ENCODE measurements at places on chromosomes 12 and 14.

- no peak for DNase-seq
Observed at GRCh38 chr12:109469517-109469916, 7.6 kb downstream of the KCTD10 start.

DNA sequence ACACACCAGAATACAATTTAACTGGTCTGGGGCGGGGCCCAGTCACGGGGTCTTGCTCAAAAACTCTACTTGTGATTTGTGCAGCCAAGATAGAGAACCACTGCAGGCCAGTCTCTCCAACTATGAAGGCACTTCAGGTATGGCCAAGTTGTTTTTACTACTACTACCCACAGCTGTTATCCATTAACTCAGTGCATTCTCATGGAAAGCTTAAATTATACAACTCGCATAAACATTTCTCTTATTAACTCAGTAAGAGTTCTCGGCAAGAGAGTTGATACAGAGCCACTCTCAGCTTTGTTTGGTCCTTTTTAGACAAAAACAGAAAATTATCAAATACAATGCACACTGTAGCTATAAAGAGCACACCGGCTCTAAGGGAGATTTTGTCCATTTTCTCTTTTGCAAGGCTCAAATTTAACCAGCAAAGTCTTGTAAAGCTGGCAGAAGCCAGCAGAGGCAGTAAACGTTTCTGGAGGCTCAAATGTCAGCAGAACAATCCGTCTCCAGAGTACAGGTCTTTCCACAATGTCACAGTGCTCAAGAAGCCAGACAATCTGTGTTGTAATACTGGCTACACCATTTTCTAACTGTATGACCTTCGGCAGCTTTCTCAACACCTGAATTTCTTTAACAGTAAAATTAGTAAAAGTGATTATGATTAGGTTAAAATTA lies 85.9 kb downstream of the PTGER2 start:
- no peak for DNase-seq

DNA sequence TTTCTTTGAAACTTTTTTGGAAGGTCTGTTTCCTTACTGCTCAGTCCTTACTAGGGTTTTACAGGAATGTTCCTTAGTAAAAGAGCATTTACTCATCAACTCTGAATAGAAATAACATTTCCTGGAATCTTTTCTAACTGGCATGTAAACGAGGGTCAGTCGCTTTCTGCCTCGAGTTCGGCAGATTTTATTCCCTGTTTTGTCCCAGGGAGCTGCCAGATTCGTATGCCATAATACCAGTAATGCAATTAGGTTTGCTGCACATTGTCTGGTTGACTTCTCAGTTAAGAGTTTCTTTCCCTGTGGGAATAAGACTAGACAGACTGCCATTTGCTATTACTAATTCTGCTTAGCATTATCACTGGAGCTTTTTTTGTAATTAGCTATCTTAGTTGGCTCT lies 91.9 kb downstream of the VRK1 start:
- no peak for DNase-seq

GRCh38 chr14:64253672-64254071 lies 40.5 kb downstream of the ESR2 start:
- DNase-seq = no peak

DNA sequence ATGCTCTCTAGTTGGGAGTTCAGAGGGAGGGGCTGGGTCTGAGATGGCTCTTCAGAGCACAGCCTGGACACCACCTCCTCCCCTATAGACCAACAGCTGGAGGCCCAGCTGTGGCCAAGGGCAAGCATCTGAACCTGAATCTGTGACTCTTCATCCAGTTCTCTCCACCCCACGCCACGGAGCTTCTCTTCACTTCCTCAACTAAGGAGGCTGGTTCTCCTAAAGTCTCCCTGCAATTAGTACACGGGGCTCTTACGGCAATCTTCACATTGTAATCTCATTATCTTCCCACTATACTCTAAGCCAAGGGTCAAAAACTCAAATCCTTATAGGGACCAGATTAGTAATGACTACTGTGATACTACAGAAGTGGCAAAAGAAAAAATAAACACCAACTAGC lies 9.8 kb downstream of the NRDE2 start:
- DNase-seq = no peak

Measured in activated T-cell treated with anti-CD3 and anti-CD28 coated beads for 48 hours (primary cell).